ENCODE measurements at places on chromosomes 6 and 20.

- no peak for DNase-seq
These were observed 48.8 kb upstream of the SCGN start for GRCh38 chr6:25603251-25603650.

DNA sequence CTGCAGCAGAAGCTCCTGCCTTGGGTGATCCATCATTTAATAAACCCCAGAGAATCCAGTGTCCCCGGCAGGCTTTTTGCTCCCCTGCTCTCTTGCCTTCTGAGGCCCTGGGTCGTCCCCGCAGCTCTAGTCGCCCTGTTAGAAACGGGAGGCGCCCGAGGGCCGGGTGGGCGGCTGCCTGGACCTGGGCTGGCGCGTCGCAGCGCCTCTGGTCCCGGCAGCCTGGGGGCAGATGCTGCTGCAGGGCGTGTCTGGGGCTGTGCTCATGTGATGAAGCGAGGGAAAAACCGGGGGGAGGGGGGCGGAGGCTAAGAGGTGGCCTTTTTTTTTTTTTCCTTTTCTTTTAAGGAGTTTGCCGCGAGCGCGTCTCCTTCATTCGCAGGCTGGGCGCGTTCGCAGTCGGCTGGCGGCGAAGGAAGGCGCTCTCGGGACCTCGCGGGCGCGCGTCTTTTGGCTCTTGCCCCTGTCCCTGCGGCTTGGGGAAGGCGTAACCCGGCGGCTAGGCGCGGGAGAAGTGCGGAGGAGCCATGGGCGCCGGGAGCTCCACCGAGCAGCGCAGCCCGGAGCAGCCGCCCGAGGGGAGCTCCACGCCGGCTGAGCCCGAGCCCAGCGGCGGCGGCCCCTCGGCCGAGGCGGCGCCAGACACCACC lies 394 bp downstream of the AKAP12 start:
- DNase-seq: no peak

GRCh38 chr6:36519352-36519751 lies 27.9 kb downstream of the STK38 start:
- DNase-seq: no peak

DNA sequence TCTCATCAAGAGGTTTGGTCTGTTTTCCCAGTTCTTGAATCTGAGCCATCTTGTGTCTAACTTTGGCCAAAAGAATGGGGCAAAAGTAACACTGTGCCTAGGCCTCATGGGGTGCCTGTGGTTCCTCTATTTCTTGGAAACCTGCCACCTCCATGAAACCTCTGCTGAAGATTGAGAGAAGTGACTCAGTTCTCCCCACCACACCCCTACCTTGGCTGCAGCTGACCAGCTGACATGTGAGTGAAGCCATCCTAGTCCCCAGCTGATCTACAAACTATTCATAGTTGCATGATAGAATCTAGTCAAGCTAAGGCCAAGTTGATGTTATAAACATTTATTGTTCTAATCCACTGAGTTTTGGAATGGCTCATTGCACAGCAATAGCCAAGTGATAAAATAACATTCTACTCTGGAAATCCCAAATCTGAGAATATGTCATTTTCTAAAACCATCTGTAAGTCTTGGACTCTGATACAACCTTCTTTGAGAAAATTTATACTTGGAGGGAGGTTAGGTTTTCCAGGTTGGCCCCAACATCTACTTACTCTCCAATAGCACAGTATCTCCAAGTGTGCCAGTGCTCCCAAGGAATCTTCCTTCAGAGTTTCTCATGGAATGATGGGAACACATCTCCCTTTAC lies 107.0 kb upstream of the SMLR1 start:
- no peak for DNase-seq

DNA sequence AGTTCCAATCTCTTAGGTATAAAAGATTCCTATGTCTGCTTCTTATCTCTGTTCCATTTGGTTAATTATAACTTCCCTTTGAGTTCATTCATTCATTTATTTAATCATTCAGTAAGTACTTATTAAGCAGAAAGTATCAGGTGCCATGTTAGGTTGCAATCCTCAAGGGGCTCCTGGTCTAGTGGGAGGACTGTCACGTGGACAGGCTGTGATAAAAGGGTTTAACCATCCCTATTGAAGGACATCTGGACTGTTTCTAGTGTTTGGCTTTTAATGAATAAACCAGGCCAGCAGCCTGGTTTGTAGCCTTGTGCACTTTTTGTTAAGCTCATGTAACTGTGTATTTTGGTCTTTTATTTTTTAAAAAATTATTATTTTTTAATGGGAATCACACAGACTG lies 162.1 kb upstream of the OGFRL1 start:
- DNase-seq: no peak

GRCh38 chr6:145254649-145255401 lies 480.5 kb downstream of the EPM2A start:
- no peak for DNase-seq

DNA sequence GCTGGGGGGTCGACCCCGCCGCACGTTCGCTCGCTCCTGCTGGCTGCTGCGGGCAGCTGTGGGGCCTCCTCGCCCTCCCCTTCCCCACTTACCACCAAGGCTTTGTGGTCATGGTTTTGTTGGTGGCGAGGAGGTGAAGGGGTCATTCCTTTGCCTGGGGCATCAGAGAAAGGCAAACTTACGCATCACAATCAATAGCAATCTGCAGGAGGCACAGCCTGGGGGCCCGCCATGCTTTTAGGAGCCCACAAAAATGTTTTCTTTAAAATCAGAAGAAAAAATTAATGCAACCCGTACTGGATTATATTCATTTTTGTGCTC lies 137.0 kb downstream of the IMPG1 start:
- DNase-seq: no peak

- DNase-seq: no peak
These were observed 61.4 kb downstream of the PHF20 start for GRCh38 chr20:35833241-35833640.

DNA sequence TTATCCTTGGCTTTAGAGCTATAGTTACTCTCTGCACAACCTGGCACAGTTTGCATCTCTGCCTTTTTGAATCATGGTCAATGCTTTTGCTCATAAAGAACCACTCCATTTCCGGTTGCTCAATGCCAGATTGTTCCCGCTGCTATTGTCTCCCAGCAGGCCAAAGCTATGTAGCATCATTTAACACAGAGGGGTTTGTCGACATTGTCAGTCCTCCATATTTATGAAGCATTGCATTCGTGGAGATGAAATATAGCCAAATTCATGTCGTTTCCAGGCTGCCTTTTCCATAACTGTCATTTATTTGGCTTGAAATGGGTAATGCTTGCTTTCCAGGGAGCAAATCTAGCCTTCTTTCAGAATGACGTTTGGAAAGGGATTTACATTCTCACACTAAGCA lies 598.8 kb downstream of the EPHA7 start:
- DNase-seq: no peak

DNA sequence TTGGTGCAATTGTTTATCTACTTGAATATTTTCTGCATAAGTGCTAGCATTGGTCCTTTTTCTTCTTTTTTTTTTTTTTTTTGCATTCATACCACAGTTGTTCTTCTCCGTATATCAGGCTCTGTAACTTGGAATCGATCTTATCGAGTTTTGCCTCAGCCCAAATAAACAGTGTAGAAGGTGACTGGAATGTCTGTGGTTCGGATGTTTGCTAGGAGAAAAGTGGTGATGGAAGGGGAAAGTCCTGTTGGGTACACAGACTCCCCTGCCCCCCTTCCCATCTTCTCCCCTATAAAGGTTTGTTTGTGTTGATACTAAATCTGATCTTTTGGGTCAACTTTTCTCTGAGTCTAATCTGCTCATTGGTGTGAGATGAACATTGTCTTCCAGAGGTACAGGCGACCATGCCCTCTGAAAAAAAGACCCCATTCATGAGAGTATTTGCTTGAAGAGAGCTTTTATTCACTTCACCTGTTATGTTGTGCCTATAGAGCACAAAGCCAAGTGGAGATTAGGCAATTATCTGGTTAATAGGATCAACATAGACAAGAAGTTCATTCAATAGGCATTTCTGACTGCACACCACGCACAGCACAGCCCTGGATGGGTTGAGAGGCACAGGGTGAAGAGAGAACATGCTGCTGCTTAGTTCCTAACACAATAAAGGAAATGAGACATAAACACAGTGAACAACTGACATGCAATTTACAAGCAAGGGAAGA lies 620.0 kb downstream of the PKHD1 start:
- DNase-seq: no peak

DNA sequence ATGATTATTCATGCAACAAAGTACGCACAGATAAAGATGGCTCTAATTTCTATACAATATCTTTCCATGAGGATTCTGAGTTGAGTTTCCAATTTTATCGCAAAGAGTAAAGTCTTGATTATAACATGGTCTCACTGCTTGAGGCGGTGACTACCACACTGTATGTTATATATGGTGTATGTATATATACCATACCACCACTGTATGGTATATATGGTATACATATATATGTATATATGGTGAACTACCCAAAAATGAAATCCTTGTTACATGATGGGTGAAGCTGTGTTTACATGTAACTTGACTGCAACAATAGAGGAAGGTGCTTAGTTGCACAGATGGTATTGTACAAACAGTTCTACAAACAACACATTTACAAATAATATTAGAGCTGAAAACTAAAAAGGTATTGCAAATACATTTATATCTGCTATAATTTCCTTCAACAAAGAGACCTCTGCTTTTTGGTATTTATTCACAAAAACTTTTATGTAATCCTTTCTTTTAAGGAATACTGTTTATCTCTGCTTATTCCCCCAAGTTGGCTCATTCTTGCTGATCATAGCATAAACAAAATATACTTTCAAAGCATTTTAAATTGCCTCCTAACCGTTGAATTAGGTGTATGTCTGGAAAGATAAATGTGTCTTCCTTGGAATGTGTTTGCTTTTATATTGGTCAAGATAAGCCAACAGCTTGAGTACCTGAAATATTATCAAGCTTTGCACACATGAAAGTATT lies 77.7 kb upstream of the TPD52L1 start:
- DNase-seq: no peak

GRCh38 chr6:37531437-37532036 lies 31.8 kb upstream of the CCDC167 start:
- DNase-seq: no peak

- no peak for DNase-seq
These were observed 38.0 kb upstream of the PRSS35 start for GRCh38 chr6:83474309-83474708.

- DNase-seq: no peak
These were observed 61.4 kb downstream of the NPEPL1 start for GRCh38 chr20:58753922-58754551.

DNA sequence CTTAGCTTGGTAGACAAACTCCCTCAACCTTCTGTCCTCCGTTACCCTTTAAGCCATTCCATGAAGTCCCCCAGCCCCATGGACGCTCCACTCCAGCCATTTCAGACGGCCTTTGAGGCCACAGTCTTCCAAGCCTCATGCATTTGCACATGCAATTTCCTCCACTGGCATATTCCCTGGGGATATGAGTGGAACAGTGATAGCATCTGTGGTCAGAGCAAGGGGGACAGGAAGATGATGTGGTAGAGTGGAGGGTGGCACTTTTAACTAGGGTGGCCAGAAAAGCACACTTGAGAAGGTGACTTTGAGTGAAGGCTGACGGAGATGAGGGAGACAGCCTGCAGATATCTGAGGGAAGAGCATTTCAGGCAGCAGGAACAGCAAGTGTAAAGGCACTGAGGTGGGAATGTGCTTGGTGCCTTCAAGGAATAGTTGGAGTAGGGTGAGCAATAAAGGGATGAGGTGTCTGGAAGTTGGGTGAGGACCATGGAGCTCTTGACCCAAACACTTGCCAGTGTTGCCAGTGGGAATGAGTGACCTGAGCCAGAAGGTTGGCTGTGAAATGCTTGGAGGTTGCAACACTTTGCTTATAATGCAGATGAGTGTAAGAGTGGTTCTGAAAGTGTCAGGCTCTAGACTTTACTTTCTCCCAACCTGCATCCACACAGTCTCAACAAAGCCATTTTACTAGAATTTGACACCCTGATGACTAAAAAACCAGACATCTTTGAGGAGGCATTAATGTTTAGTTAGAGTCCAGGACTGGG lies 275.6 kb upstream of the SUPT3H start:
- DNase-seq: no peak

- no peak for DNase-seq
These were observed 130.2 kb downstream of the BTBD3 start for GRCh38 chr20:12047838-12048432.

DNA sequence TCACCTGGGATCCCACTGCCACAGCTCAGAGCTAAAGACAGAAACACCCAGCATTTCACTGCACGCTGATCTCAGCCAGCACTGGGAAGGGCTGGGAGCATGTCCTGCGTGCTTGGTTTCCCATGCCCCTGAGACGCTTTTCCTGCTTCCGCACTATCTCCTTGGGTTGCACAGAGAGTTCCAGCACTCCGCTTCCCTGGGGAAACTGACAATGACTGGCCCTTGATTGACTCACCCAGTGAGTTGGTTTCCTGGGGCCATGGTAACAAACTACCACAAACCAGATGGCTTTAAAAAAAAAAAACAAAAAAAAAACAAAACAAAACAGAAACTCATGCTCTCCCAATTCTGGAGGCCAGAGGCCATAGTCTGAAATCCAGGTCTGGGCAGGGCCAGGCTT lies 14.8 kb upstream of the MAS1L start:
- no peak for DNase-seq

GRCh38 chr6:149905911-149906371 lies 8.0 kb upstream of the RAET1E start:
- DNase-seq: no peak

DNA sequence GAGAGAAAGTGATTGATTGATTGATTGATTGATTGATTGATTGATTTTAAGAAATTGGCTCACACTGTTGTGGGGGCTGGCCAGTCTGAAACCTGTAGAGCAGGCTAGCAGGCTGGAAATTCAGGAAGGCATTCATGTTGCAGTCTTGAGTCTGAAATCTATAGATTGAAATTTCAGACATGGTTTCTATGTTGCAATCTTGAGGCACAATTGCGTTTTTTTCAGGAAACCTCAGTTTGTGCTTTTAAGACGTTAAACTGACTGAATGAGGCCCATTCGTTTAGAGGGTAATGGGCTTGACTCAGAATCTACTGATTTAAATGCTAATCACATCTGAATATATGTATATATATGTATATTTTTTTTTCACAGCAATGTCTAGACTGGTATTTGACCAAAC lies 106.3 kb downstream of the STXBP5 start:
- no peak for DNase-seq

DNA sequence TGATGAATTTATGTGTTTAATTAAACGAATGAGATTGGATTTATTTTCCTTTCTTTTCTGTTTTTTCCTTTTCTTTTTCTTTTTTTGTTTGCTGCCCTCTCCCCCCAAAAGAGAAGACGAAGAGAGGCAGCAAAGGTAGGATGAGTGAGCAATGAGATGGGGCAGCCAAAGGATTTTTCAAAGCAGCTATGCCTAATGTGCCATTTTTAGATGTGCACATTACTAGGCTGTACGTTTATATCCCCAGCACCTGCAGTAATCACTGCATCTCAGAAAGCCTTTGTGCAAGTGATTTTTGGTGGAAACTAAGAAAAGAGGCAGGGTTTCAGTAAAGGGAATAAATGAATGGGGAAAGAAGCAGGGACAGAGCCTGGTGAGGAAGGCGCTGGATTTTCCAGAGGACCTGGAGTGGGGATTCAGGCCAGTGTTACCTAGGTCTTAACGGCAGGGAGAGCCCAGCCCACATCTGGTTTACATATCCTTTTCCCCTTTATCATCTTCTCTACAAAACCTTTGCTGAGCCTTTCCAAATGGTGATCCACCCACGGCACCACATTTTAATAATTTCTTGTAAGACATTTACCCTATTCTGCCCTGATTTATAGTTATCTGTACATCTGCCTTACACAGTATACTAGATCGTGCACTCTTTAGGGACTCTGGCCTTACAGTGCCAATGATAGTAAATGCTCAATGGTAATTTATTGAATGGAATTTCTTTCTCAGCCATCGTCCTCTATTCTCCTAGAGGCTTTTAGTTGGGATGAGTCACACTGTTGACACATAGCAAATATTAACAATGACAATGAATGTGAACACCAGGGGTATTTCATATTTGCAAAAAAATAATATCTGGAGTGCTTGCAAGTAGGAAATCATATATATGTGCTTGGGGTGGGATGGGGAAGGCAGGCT lies 38.3 kb upstream of the ATXN1 start:
- DNase-seq: no peak
